Activated CD4-positive, alpha-beta T cell treated with anti-CD3 and anti-CD28 coated beads for 48 hours (primary cell): ENCODE measurements at places on chromosomes 5 and 9.

GRCh38 chr9:32360983-32361673 is 23.3 kb upstream of the ACO1 start:
- no peak for DNase-seq

GRCh38 chr9:134957165-134957944 is 39.6 kb upstream of the FCN1 start:
- no peak for DNase-seq

DNA sequence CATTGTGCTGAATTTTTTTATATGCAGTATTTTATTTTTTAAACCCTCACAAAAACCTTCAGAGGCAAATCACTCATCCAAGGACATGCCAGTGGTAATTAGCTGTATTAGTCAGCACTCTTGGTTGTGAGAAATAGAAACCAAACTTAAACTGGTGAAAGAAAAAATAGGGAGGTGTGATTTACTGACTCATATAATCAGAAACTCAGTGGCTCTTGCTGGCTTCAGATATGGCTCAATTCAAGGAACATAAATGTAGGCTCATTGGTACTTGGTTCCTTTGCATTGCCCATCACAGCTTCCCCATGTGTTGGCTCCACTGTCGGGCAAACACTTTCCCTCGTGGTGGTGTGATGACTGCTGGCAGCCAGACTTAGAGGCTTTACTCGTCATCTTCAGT is 497.2 kb downstream of the MAT2B start:
- no peak for DNase-seq

- no peak for DNase-seq
These were observed 25.8 kb downstream of the SLC22A4 start for GRCh38 chr5:132319975-132320374.

- no peak for DNase-seq
These were observed 49.5 kb upstream of the SPINK5 start for GRCh38 chr5:148014276-148014675.

- DNase-seq, result no peak
These were observed 23.7 kb upstream of the OTULINL start for GRCh38 chr5:14557791-14558415.

- no peak for DNase-seq
These were observed 5.4 kb downstream of the GFPT2 start for GRCh38 chr5:180347702-180348101.

GRCh38 chr9:21788752-21789151 is 13.7 kb upstream of the MTAP start:
- DNase-seq, result no peak

DNA sequence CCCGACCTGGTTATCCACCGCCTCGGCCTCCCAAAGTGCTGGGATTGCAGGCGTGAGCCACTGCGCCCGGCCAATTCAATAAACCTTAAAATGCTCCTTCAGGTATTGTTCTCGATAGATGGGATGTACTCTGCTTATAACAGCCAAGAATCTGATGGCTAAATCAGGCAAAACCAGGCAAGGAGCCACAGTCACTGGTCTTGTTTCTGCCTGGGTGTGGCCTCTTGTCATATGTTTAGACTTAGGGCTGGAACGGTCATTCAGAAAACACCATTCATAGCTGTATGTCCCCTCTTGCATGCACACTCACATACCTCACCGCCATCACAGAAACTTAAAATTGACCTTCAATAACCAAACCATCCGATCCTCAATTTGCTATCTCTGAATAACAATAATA is 7.7 kb downstream of the FAM219A start:
- DNase-seq, result no peak

- DNase-seq, result peak; percentile 51
These were observed 599 bp downstream of the LYRM7 start for GRCh38 chr5:131171276-131171810.
